ENCODE measurements at places on chromosomes 3 and 15.

- DNase-seq = no peak
These were observed 15.3 kb upstream of the SEMA3F start for GRCh38 chr3:50139718-50140423.

DNA sequence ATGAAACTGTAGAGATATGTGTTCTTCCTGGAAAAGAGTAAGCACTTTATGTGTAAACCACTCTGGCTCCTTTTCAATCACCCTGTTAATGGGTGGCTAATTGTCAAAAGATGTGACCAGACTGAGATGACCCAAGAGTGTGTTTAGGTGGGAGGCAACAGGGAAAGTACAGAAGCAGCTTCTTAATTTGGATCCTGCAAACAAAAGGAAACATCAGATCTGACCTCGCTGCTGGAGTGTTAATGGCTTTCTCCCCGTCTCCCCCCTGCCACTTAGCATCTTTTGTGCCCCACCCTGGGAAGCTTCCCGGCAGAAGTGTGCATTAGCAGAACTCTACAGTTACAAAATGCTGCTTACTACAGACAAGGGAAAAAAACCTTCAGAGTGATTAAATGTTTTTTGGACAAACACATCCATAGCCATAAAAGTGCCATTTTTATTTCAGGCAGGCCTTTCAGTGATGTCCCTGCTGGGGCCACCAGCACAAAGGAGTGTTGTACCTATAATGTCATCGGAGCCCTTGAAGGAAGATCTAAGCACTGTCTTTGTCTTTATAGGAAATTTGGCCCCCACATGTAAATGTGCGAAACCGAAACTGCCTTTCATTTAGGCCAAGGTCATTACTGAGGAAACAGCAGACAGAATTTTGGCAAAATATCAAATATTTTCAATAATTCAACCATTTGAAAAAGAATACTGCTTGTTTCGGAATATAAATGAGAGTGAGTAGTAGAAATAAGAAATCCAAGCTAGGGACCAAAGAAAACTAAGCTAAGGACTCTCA is 311.0 kb downstream of the WDR72 start:
- no peak for DNase-seq

GRCh38 chr3:30428251-30428650 is 178.2 kb upstream of the TGFBR2 start:
- no peak for DNase-seq

- no peak for DNase-seq
These were observed 59.1 kb upstream of the COL8A1 start for GRCh38 chr3:99579246-99579645.

- no peak for DNase-seq
These were observed 29.1 kb upstream of the POU1F1 start for GRCh38 chr3:87305517-87305916.

GRCh38 chr3:165641569-165642310 is 195.5 kb downstream of the BCHE start:
- DNase-seq = no peak

DNA sequence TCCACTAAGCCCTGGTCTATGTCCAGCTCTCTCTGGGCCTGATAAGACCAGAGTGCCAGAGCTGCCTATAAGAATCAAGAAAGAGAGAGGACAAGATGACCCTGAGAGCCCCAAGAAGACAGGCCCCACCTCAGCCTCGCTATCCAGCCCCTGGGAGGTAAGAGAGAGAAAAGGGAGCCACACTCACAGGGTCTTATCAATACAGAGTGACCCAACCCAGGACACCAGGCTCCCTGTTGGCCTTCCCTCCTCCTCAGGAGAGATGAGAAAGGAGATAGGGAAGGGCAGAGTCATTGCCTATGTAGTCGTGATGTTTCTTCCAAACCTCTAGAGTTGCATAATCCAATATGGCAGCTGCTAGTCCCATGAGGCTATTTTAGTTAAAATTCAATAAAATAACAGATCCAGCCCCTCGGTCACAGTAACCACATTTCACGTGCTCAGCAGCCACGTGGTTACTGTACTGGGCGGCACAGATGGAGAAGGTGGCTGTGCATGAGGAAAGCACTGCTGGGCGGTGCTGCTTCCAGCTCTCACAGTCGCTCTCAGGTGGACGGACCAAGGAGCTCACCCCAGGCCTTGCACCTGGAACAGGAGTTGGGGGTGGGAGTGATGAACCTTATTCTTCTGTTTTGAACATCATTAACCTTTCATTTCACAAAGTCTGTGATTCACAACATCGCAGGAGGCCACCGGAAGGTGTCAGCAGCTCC is 525.8 kb downstream of the SHQ1 start:
- no peak for DNase-seq

GRCh38 chr15:92705764-92706163 is 50.2 kb upstream of the FAM174B start:
- DNase-seq = no peak

DNA sequence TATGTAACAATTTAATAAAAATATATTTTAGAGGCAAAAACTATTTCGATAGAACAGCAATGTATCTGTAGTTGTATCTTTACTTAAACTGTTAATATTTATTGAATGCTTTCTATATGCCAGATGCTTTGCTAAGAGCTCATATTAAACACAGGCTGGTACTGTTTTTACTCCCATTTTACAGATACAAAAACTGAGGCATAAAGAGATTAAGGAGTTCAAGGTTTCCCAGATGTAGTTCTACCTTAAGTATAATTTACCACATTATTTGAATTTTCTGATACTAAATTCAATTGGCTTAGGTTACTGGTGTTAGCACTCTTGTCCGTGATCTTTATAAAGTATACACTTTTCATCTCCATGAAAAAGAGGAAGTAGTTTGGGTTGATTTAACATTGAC is 149.8 kb downstream of the ROBO2 start:
- DNase-seq = no peak

DNA sequence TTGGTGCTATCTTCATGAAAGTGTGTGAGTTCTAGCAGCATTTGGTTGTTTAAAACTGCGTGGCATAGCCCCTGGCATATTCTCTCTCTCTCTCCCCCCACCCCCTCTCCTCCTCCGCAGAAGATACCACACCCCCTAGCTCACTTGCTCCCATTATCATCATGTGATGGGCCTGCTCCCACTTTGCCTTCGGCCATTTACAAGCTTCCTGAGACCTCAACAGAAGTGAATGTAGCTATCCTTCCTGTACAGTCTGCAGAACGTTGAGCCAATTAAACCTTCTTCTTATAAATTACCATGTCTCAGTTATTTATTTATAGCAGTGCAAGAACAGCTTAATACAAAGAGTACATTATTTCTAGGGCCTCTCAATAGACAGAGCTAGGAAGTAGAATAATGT is 1032.5 kb upstream of the CADM2 start:
- no peak for DNase-seq

DNA sequence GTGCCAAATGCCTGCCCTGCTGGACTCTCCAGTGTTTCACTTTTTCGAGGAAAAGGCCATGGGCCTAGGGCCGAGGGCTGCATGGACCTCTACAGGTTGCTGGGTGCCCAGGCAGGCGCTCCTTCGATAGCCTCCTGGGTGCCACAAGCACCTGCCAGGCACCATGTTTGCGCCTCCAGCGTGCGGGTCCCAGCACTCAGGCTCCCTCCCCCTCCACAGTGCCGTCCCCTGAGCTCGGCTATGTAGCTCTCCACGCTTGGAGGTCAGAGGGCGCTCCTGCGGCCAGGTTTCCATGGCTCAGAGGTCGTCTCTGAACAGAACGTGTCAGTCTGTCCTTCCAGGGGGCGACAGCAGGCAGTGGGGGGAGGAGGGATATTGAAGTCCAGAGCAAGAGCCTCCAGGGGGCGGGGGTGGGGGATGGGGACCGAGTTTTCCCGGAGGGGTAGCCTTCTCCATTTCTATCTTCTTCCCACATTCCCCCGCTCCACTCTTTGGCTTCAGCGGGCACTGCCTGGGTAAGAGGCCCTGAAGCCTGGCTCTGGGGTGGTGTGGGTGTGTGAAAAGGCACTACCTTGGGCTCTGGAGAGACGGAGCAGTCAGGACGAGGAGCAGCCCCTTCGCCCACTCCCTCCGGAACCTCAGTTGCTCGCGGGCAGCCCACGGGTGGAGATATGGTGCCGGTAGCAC is 3.6 kb downstream of the ONECUT1 start:
- DNase-seq = no peak

All from WERI-Rb-1 (cell line).